Astrocyte (in vitro differentiated cells and primary cell): ENCODE measurements at places on chromosomes 1 and 21.

- DNase-seq: no peak
Measured at GRCh38 chr1:153509729-153510354, 25.9 kb downstream of the S100A6 start.

DNA sequence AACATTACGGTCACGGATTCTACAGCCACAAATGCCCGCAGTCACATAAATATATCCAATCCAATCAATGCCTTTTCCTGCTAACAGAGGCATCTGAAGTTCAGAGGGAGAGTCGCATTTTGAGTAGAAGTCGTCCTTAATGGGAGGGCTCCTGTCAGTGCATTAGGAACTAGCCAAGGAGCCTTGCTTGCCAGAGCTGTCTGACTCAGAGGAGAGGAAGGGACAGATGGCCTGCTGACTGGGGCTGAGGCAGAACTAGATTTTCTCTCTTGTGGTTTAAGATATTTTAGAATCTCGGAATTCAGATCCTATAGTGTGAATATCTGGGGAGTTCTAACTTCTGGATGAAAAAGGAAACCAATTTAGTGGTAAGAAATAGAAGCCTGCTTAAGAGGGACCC is 10.6 kb downstream of the XKR8 start:
- peak; percentile 91 for DNase-seq

- DNase-seq: no peak
Measured at GRCh38 chr1:104804147-104804546, 1054.4 kb downstream of the AMY1C start.

DNA sequence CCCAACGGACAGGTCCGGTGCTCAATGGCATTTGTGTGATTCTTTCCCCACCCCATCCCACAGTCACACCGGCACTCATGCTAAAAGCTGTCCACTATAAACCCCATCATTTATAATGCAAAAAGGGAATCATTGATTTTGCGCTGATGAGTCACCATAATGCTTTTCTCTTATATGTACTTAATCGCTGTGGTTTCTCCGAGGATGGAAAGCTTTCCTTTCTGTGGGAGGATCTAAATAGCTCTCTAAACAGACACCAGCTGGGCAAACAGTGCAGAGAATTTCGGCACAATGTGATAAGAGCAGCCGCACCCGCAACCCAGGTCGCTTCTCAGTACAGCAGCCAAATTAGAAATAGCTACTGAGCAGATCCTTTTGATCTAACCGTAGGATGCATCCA is 85.6 kb downstream of the SETD4 start:
- peak; percentile 76 for DNase-seq

GRCh38 chr21:14567331-14568279 is 21.5 kb upstream of the SAMSN1 start:
- DNase-seq: no peak

GRCh38 chr1:70656361-70656760 is 245.3 kb downstream of the CTH start:
- no peak for DNase-seq

- no peak for DNase-seq
Measured at GRCh38 chr1:27372808-27373690, 1.6 kb downstream of the FCN3 start.

DNA sequence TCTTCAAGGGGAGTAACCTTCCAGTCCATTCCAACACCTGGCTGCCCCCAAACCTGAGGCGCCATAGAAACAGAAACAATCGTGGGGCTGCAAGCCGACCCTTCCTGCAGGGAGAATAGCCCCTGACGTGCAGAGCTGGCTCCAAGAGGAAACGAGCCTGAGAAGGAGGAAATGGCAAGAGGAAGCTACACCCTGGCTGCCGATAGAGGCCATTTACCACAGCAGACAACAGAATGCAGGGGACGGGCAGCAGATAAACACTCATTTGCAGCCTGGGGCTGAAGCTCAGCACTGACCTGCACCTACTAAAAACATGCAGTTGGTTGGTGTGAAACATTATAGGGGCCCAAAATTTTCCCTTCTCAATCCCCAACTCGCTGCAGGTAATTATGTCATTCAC is 8.7 kb upstream of the TDRD10 start:
- DNase-seq: no peak

GRCh38 chr1:157091186-157091585 is 8.4 kb downstream of the ETV3L start:
- no peak for DNase-seq

DNA sequence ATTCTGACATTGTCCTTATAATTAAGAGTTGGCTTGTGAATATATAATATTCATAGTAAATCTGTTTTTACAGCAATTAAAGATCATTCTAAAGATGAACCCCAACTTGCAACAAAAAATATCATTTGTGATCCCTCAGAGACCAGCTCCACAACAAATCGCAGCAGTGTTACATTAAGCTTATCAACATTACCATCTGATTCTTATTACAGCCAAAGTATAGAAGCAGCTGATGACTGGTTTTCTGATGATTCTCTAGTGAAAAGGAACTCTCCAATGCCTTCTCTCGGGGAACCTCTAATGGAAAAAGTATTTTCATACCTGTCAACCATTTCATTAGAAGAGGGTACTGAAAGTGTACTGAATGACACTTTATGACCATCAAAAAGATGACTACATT is 45.4 kb downstream of the C1orf185 start:
- DNase-seq: no peak

DNA sequence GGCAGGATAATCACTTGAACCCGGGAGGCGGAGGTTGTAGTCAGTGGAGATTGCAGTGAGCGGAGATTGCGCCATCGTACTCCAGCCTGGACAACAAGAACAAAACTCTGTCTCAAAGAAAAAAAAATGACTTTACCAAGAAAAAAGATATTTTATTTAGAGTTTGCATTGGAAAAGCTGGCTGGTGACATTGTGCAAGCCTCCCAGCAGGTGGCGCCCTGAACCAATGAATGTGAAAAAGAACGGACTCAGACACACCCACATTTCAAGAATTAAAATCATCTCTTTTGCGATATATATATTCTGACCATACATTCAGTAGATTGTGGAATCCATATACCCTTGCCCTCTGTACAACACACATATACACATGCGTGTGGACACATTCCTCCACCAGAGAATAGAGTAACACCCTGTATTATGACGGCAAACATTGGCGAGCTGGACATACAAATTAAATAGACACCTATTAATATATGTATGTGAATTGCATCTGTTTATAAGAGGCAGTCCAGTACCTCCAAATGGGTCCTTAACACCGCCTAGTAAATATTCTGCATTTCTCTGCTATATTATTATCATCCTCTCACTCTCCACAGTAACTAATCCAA is 39.0 kb upstream of the CADM3 start:
- peak; percentile 5 for DNase-seq

GRCh38 chr1:157948312-157949073 is 45.0 kb upstream of the KIRREL1 start:
- DNase-seq: peak; percentile 6

DNA sequence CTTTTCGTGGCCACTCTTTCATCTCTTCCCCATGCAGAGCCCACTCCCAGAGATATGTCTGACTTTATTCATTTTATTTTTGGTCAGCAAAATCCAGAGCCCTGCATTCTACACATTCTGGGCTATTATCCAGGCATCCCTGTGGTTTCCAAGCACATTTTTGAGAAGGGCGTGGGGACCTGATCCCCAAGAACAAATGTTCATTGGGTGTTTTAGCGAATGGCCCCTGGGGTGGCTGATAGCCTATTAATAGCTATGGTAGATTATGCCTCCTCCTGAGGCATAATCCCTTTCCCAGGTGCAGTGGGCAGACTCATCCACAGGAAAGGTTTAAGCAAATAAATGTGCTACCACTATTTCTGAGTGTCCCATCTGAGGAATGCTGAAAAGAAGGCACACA is 511.8 kb upstream of the USP24 start:
- DNase-seq: peak; percentile 88

DNA sequence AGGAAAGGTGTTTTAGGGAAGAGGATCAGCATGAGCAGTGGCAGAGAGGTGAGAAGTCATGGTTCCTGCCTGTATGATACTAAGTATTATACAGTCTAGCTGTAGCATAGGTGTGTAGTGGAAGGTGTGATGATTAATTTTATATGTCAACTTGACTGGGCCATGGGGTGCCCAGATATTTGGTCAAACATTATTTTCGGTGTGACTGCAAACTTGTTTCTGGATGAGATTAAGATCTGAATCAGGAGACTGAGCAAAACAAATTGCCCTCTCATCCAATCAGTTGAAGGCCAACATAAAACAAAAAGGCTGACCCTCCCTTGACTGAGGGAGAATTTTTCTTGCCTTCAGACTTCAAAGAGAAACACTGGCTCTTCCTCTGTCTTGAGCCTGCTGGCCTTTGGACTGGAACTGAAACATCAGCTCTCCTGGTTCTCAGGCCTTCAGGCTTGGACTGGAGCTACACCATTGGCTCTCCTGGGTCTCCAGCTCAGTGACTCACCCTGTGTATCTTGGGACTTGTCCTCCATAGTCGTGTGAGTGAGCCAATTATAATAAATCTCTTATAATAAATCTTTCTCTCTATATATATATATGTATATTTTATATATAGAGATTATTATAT is 6.8 kb upstream of the CDC42 start:
- no peak for DNase-seq

GRCh38 chr1:160808289-160808688 is 12.3 kb downstream of the LY9 start:
- DNase-seq: no peak

- peak; percentile 83 for DNase-seq
Measured at GRCh38 chr1:12467570-12468286, 150.3 kb downstream of the DHRS3 start.

DNA sequence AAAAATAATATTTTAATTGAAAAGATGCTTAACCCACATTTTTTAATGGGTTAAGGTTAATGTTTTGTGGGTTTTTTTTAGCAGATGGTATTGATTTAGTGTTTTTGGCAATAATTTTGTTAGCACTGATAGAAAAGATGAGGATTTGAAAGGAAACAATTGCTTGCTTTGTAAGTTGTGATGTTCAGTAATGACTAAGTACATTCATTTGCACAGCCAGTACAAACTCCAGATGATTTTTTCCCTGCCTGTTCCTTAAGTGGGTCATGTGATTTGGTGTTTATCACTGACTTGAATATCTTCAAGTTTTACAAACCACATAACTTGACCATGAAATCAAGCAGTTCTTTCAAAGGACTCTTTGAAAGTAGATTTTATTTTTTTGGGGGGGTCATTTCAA is 15.0 kb downstream of the DISP1 start:
- DNase-seq: peak; percentile 86

- DNase-seq: peak; percentile 46
Measured at GRCh38 chr1:201608635-201609395, 69.9 kb downstream of the NAV1 start.

DNA sequence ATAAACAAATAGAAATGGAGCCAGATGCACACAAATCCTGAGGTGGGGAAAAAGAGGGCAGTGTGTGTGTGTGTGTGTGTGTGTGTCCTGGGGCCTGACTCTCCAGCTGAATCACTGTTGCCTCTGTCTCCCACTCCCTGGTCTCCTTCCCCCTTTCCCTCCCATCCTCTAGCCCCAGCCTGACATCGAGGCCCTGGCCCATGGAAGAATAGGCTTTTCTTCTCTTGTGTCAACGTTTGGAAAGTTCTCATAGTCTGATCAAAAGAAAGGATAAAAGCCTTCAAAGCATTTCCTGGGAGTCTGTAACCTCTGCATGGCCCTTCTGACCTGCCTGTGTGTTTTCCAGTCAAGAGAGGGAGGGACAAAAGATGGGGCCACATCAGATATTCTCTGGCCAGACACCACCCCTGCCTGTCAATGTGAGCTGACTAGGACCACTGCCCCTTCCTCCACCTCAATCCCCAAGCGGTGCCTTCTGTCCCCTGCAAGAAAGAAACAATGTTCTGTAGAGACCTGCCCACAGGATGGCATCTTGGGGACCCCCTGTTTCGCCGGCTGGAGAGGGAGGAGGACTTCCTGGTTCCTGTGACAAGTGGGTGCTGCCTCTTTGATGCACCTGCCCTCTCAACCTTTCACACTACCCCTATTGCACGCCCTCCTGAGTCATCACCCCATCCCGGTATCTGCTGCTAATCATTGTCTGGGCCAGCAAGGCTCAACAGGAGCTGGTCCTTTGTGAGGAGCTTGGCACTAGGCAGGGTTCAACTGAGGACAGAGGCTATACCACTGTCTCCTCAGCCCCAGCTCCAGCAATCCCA is 16.2 kb downstream of the KCNJ10 start:
- DNase-seq: no peak

- no peak for DNase-seq
Measured at GRCh38 chr1:163440090-163440489, 118.3 kb downstream of the NUF2 start.

DNA sequence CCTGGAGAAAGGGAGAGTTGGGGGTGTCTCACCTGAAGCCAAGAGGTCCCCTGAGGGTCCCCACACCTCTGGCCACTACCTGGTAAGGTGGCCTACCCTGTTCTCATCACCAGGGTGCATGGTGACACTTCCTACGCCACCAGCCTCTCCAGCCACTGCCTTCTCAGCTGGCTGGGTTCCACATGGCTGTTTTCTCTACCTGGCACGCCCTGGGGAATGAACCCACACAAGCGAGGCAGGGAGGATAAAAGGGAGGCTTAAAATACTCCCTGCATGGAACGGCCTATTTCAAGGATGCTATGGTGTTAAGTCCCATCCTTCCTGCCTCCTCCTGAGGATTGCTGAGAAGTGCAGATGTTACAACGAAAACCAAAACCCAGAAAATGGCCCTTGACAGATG is 84.7 kb downstream of the PIK3CD start:
- no peak for DNase-seq

DNA sequence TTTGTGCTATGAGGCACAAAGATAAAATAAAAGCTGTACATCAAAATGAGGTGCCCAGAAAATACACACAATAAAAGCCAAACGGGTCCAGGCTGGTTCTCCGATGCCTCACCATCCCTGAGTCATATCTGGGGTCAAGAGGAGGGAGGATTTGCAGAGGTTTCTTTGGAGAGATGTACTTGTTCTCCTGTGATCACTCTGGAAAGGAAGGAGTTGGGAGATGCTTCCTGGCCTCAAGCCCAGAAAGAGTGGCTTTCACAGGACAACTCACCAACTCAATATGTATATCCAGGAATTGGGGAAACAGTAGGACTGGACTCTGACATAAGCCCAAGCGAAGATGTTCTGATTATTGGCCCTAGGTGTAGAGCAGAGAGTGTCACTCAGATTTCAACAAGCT is 51.9 kb downstream of the DIPK1A start:
- peak; percentile 91 for DNase-seq

GRCh38 chr1:52364235-52364839 is 1.7 kb downstream of the CC2D1B start:
- no peak for DNase-seq

- peak; percentile 16 for DNase-seq
Measured at GRCh38 chr1:201348211-201348566, 29.3 kb downstream of the TNNT2 start.
